ENCODE measurements at places on chromosomes 2 and 18. TPM values are rescaled to one million over a fixed set of nuclear protein-coding genes. Genes with fewer than 3 reads are reported as not detected.

- DNase-seq: no peak
Measured at GRCh38 chr2:37205689-37206341, 9.5 kb downstream of the CEBPZOS start.

DNA sequence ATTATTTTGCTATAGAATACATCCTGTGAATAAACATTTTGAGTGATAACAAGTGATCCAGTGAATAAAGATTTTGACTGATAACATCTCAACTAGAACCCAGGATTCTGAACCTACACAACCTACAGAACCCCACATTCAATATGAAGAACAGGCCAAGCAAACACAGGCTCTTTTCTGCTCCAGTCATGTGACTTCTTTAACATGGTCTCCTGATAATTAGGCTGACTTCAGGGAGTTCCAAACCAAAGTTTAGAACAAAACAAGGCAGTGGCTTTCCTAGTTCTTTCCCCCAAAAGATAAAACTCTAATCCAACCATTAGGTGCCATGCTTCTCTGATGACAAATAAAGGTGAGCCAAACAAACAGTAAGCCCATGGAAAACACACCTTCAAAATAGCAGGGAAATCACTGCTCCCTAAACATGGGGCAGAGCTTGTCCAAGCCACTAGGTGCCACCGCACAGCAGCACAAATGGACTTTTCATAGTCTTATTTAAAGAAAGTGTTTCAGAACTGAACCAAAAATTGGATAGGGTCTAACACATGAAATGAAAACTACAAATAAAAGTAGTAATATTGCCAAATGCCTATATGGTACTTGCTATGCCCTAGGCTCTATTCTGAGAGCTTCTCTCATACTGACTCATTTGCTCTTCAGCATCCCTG is 95.3 kb downstream of the EVA1A start:
- DNase-seq: peak; percentile 32

GRCh38 chr2:75870651-75871137 is 160.0 kb upstream of the GCFC2 start:
- DNase-seq: no peak

GRCh38 chr2:33186937-33187336 is 240.2 kb downstream of the LTBP1 start:
- DNase-seq: no peak

GRCh38 chr18:45449418-45450227 is 165.7 kb upstream of the SLC14A2 start:
- DNase-seq: peak; percentile 62

DNA sequence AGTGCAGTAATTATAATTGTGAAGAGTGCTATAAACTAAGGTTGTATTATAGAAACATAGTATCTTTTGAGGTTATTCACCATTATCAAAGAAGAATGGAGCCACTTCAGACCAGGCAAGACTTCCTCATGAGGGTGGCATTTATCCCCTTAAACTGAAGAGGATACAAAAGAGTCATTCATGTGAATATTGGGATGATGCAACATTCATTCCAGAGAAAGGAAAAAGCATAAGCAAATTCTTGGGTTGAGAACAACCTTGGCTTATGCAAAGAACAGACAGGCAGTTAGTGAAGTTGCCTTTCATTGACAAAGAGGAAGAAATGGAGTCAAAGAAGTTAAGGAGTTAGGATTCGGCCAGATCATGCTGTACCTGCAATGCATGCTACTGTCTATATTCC is 682.5 kb downstream of the MBD2 start:
- DNase-seq: no peak

DNA sequence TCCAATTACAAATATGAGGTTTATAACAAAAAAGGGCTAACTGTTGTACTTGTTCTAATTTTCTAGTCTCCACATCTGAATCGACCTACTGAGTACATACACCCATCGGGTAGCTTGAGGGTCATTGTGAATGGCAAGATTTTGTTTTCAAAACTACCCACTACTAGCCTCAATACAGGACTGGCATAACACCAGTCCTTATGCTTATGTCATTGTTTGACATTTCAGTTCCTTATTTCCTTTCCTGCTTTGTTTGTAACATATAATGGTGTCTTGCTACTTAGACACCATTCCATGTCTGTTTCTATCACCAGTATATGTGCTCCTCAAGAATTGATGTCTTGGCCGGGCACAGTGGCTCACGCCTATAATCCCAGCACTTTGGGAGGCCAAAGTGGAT is 86.0 kb downstream of the EPHA4 start:
- no peak for DNase-seq

GRCh38 chr2:201908901-201909300 is 102.6 kb downstream of the CDK15 start:
- DNase-seq: no peak

DNA sequence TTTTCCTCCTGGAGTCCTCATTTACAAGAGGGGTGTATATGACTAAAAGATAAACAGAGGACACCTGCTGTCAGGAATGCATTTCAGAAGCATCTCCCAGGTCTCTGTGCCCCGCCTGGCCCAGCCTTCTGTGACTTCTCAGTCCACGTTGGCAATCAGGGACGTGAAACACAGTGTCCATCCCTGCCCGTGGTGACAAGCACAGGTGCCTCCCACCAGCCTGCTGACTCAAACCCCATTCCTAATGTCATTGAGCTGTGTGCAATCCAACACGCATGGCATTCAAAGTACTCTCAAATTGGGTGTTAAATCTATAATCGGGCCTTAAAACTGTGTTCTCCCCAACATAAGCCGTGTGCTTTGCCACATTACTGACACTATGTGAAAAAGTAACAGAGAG is 343.2 kb downstream of the EIPR1 start:
- DNase-seq: no peak

GRCh38 chr2:158290225-158290624 is 166.3 kb downstream of the CCDC148 start:
- DNase-seq: no peak

DNA sequence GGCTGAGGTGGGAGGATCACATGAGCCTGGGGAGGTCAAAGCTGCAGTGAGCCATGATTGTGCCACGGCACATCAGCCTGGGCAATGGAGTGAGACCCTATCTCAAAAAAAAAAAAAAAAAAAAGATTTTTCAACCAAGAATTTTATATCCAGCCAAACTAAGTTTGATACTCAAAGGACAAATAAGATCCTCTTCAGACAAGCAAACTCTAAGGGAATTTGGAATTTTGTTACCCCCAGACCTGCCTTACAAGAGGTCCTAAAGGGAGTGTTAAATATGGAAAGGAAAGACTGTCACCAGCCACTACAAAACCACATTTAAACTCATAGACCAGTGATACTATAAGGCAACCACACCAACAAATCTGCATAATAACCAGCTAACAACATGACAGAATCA is 67.5 kb downstream of the WDPCP start:
- no peak for DNase-seq

- peak; percentile 51 for DNase-seq
Measured at GRCh38 chr2:60998628-60999545, 18.6 kb upstream of the PEX13 start.

GRCh38 chr2:121375621-121376159 is 90.7 kb upstream of the TFCP2L1 start:
- no peak for DNase-seq

- no peak for DNase-seq
Measured at GRCh38 chr2:51601706-51602105, 569.8 kb upstream of the NRXN1 start.

DNA sequence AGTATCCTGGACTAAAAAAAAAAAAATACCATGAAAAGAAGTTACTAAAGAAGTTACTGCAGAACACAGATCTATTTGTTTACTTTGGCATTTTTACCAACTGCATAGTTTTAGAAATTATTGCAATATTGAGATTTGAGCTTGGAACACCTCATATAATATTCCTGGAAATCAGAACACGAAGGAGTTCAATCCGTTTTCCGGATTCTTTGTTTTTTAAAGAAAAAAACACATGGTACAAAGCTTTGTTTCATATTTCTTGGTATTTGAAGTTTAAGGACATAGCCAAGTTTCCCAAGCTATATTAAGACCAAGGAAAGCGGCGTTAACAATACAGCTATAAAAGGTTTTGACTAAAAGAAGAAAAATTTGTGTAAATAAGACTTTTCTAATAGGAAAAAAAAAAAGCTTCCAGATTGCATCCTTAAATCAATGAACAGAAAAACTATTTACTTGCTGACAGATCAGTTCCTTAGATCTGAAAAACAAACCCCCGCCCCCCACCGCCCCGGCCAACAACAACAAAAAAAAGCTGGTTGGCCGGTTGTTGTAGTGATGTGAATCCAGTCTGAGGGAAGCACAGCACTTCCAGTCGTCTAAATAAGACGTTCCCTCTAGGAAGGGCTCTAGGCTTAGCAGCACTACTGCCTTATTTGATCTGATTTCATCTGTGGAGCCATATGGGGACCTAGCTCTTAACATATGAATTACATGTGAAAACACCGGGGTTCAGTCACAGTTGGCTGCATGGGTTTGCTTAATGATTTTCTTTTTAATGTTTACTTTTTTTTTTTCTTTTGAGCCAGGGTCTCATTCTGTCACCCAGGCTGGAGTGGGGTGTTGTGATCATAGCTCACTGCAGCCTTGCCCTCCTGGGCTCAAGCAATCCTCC is 2.5 kb upstream of the RHOB start:
- DNase-seq: peak; percentile 57

DNA sequence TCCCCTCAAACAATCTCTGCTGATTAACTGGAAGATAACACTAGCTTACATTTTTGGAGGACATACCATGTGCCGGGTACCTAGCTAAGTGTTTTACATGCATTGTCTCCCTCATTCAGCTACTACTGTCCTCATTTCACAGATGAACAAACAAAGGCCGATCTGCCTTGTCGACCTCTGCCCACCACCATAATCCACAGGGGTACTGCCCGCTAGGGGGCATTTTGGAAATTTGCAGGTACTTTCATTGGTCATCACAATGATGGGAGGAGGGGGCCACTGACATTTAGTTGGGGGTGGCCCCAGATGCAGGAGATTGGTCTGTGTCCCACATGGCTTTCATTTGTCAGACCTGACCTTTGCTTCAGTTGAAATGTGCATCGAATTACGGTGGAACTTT is 3.9 kb upstream of the TMEM163 start:
- DNase-seq: no peak

DNA sequence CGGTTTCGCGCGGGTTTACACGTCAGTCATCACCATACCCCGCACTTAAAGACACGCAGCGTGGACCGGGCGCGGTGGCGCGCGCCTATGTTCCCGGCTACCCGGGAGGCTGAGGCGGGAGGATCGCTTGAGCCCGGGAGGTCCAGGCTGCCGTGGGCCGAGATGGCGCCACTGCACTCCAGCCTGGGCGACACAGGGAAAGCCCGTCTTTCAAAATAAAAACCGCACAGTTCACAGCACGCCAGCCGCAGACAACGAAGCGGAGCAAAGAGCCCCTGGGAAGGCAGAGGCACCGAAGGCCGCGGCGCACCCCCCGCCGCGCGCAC is 328 bp downstream of the DTYMK start:
- no peak for DNase-seq

GRCh38 chr18:24669015-24669414 is 208.6 kb downstream of the HRH4 start:
- DNase-seq: no peak

DNA sequence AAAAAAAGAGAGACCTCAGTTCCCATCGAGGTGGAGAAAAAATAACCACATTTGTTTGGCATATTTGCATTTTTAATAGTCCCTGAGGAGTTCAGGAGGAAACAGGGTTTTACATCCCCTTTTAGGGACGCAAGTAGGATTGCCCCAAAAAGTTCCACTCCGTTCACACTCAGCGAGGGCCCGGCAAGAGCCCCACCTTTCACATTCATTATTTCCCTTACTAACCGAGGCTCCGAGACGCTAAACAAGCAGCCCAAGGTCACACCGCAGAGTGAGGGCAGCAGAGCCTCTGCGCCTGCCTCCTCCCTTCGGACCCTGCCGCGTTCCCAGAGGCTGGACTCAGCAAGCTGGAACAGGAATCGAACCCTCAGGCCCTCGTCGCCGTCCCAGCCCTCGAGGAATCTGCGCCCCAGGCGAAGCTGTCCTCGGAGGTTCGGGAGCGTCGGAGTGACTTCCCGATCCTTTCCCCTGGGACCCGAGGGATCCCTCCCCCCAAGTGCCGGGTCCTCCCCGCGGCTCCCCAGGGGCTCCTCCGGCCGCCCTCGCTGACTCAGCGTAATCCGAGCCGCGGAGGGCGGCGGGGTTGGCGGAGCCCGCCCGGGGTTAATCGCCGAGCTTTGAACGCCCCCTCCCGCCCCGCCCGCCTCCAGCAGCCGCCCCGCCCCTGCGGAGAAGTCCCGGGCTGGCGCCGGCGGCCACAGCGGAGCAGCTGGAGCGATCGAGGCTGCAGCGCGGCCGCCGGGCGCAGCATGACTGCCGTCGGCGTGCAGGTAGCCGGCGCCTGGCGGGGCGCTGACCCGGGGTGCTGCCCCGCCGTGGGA is at the start of gene TMEM37:
Gene TMEM37, plus strand, starts transcription at position 700 of the 821 bp plus-strand sequence. Its CDS starts 50 bp downstream, at position 750.
- peak; percentile 69 for DNase-seq

- no peak for DNase-seq
Measured at GRCh38 chr2:126302043-126302442, 353.9 kb upstream of the GYPC start.

DNA sequence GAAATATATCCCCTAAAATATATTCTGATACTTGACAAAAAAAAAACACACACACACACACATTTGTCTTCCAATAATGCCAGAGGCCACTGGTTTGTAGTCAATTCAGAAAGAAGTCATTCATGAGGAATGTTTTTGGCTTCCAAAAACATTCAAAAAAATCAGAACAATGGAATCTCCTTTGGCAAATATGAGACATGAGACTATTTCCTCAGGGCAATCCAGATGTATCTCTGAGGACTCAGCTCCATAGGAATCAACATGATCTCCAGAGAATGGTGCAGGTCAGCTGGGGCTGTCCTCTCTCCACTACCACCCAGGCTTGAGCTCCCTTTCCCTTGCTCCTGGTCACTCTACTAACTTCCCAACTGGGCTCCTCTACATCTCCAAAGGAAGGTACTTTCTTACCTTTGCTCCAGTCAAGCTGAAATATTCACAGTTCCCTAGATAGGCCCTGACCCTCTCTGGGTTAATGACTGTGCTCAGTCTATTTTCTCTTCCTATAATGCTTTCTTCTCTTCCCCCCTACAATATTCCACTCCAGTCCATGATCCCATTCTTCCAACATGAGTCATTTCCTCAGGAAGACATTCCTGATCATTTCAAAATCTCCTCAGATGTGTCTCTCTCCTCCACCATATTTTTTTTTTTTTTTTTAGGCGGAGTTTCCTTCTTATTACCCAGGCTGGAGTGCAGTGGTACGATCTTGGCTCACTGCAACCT is 145.3 kb downstream of the C1D start:
- peak; percentile 47 for DNase-seq

DNA sequence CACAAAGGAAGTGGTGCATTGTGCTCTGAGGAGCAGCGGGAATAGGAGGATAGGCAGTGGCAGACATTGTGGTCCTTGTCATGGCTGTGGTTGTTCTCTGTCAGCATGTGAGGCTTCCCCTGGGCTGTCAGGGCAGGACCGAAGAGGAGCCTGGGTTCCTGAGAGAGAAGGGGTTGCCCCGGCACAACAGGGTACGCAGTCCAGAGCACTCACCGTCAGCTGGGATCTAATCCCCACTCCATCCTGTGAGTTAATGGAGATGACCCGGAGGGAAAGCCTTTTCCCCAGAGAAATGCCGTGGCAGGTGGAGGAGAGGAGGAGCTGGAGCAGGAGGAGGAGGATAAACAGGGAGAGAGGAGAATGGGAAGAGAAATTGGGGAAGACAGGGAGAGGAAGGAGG is 396.7 kb upstream of the HS6ST1 start:
- no peak for DNase-seq

- no peak for DNase-seq
Measured at GRCh38 chr2:20977520-20978180, 66.2 kb downstream of the APOB start.

PTPRM gene
- total RNA-seq: 26.9 TPM

ZNF512 gene
- total RNA-seq: 35.7 TPM

ASPRV1 gene
- 0.80 TPM for total RNA-seq

ATP5MC3 gene
- total RNA-seq: 196 TPM

ANKRD62 gene
- total RNA-seq: not detected

FAP gene
- total RNA-seq: 57.7 TPM

LRRTM1 gene
- total RNA-seq: not detected

CCDC148 gene
- 0.26 TPM for total RNA-seq
